ENCODE measurements at places on chromosomes 11 and 22. TPM values are rescaled to one million over a fixed set of nuclear protein-coding genes. Genes with fewer than 3 reads are reported as not detected.

The CAVIN3 gene
- 165 TPM for polyA plus RNA-seq

The MEI1 gene
- 0.18 TPM for polyA plus RNA-seq

The FAM227A gene
- polyA plus RNA-seq: 0.27 TPM

The SEZ6L gene
- not detected for polyA plus RNA-seq

The GAS2 gene
- 0.35 TPM for polyA plus RNA-seq

The RPL3 gene
- 2,461 TPM for polyA plus RNA-seq

The ROBO4 gene
- 5.9 TPM for polyA plus RNA-seq

The RAB39A gene
- polyA plus RNA-seq: not detected

The SHANK2 gene
- polyA plus RNA-seq: 0.32 TPM

The HBB gene
- polyA plus RNA-seq: not detected

The PDE3B gene
- not detected for polyA plus RNA-seq

The TRPC6 gene
- 0.09 TPM for polyA plus RNA-seq

The IFITM2 gene
- polyA plus RNA-seq: 55.8 TPM

The SERHL2 gene
- 1.5 TPM for polyA plus RNA-seq

The OTOG gene
- not detected for polyA plus RNA-seq

The ANKK1 gene
- polyA plus RNA-seq: 0.96 TPM

The TUBA8 gene
- 0.45 TPM for polyA plus RNA-seq

The PRMT3 gene
- polyA plus RNA-seq: 12.7 TPM

The AIFM3 gene
- 0.74 TPM for polyA plus RNA-seq

The TMA7B gene
- not detected for polyA plus RNA-seq

The SYNGR1 gene
- 5.4 TPM for polyA plus RNA-seq

The CCDC87 gene
- 0.13 TPM for polyA plus RNA-seq

The GRAMD1B gene
- polyA plus RNA-seq: 0.03 TPM

The MS4A3 gene
- polyA plus RNA-seq: not detected

The CSNK1E gene
- polyA plus RNA-seq: 134 TPM

The CTSC gene
- 470 TPM for polyA plus RNA-seq

The ARHGAP8 gene
- polyA plus RNA-seq: 14.8 TPM

The CDCA5 gene
- polyA plus RNA-seq: 43.4 TPM
